ENCODE measurements at places on chromosomes 7 and 10. TPM values are rescaled to one million over a fixed set of nuclear protein-coding genes. Genes with fewer than 3 reads are reported as not detected.
A peak's percentile ranks its signal among the peaks of the same experiment; 100 is the strongest.

GRCh38 chr7:157472311-157473050 lies 135.7 kb downstream of the DNAJB6 start:
- DNase-seq: peak; percentile 35
- H3K36me3 ChIP-seq: no peaks in the 10 kb centered on the region
- H3K27me3 ChIP-seq: peaks cover 6% of the 10 kb centered on the region
- no peak overlapping the region for H3K27ac ChIP-seq
- H3K4me1 ChIP-seq: no peaks in the 10 kb centered on the region

MYOF gene
- total RNA-seq: 132 TPM

CRYGN gene
- not detected for total RNA-seq

GPR146 gene
- total RNA-seq: 40.0 TPM

SLC25A40 gene
- total RNA-seq: 32.2 TPM

PDE6C gene
- total RNA-seq: not detected

DNA sequence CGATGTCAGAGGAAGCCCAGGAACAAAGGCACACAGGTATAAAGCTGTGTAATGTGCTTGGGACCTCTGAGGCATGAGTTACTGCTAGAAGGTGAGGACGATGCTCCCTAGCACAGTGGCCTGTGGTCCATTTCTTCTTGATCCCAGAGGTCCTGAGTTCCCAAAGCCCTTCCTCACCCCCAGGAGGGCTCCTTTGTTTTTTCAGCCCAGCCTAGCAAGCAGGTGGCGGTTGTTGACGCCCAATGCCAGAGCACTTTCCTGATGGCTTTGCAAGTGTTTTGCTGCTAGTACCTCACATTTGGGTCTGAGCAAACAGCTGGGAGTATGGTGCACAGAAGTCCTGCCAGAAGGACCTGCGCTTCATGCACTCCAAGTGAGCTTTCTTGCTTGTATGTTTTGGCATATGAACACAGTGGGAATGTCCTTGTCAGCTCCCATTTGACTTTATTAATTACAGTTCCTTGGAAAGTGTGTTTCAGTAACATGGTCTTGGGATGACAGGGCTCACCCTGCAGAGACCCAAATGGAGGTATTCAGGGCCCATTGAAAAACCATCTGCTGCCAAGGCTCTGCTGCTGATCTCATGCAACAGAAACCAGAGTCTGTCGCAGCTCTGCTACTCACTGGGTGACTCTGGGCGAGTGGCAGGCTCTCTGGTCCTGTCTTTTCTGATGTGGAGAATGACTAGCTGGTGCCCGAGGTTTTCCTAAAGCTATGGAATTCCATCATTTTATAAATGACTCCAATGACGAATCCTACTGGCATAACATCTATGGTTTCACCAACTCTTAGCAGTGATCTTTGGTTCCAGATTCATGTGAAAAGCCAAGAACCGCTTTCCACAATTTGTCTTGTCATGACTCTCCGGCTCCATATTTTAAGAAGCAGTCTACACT lies 134.9 kb downstream of the ARID5B start:
- DNase-seq: no peak
- H3K4me1 ChIP-seq: peaks cover 19% of the 10 kb centered on the region
- no peaks in the 10 kb centered on the region for H3K36me3 ChIP-seq
- peak overlapping the region; percentile 70 for H3K27ac ChIP-seq
- H3K27me3 ChIP-seq: no peaks in the 10 kb centered on the region
- no peak overlapping the region for H3K4me3 ChIP-seq

- H3K4me3 ChIP-seq: no peak overlapping the region
- DNase-seq: no peak
- H3K36me3 ChIP-seq: no peaks in the 10 kb centered on the region
- peaks cover 8% of the 10 kb centered on the region for H3K4me1 ChIP-seq
- H3K27me3 ChIP-seq: no peaks in the 10 kb centered on the region
Observed at GRCh38 chr10:110836706-110837105, 35.0 kb upstream of the PDCD4 start.

- no peak for DNase-seq
- H3K27me3 ChIP-seq: no peaks in the 10 kb centered on the region
- no peak overlapping the region for H3K27ac ChIP-seq
- no peaks in the 10 kb centered on the region for H3K36me3 ChIP-seq
- H3K4me1 ChIP-seq: no peaks in the 10 kb centered on the region
Observed at GRCh38 chr10:120833222-120833928, 17.8 kb upstream of the WDR11 start.

DNA sequence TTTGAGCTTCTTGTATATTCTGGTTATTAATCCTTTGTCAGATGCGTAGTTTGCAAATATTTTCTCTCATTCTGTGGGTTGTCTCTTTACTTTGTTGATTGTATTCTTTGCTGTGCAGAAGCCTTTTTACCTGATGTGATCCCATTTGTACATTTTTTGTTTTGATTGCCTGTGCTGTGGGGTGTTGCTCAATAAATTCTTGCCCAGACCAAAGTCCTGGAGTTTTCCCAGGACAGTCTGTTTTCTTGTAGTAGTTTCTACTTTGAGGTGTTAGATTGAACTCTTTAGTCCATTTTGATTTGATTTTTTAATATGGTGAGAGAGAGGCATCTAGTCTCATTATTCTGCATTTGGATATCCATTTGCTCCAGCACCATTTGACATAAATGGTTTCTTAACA lies 588.7 kb upstream of the MBL2 start:
- H3K27ac ChIP-seq: no peak overlapping the region
- no peaks in the 10 kb centered on the region for H3K27me3 ChIP-seq
- DNase-seq: no peak
- no peaks in the 10 kb centered on the region for H3K36me3 ChIP-seq
- H3K4me3 ChIP-seq: no peak overlapping the region

- H3K36me3 ChIP-seq: no peaks in the 10 kb centered on the region
- no peak overlapping the region for H3K27ac ChIP-seq
- H3K4me3 ChIP-seq: no peak overlapping the region
- H3K4me1 ChIP-seq: no peaks in the 10 kb centered on the region
Observed at GRCh38 chr10:109474261-109474660, 449.1 kb downstream of the XPNPEP1 start.

- no peak for DNase-seq
- no peaks in the 10 kb centered on the region for H3K27me3 ChIP-seq
- H3K4me3 ChIP-seq: no peak overlapping the region
- H3K27ac ChIP-seq: no peak overlapping the region
- no peaks in the 10 kb centered on the region for H3K36me3 ChIP-seq
Observed at GRCh38 chr7:121182902-121183301, 145.9 kb upstream of the WNT16 start.

CNNM1 gene
- 0.69 TPM for total RNA-seq

DNA sequence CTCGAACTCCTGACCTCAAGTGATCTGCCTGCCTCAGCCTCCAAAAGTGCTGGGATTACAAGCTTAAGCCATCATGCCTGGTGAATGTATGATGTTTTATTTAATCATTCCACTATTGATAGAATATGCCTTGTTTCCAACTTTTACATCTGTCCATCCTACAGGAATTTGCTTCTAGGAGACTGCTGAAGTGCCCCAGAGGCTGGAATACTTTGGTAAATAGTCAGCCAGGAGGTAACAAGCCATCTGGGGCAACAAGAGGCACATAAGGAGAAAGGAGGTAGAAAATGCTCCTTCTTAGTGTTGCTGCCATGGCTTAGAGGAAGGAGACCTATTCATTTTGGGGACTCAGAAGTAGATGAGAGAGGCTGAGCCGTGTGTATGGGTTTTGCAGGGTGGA lies 14.8 kb downstream of the PLCE1 start:
- H3K27me3 ChIP-seq: no peaks in the 10 kb centered on the region
- H3K4me3 ChIP-seq: no peak overlapping the region
- H3K4me1 ChIP-seq: peaks cover 11% of the 10 kb centered on the region
- no peak for DNase-seq
- H3K27ac ChIP-seq: no peak overlapping the region
- no peaks in the 10 kb centered on the region for H3K36me3 ChIP-seq

DNA sequence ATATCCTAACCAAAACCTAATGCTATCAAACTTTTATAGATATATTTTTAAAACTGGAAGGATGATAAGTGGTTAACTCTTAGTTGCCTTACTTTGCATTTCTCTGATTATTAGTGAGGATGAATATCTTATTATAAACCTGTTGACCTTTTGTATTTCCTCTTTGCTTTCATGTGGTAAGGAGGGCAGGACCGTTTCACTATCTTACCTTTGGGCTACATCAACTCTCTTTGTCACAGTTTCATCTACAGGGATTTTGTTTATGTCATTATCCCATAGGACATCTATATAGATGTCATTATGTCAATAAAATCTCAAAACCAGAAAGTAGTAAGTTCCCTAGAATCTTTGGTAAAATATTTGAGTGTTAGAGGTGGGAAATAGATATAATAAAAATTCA lies 219.3 kb downstream of the THSD7A start:
- H3K27me3 ChIP-seq: no peaks in the 10 kb centered on the region
- H3K27ac ChIP-seq: no peak overlapping the region
- no peaks in the 10 kb centered on the region for H3K4me1 ChIP-seq
- no peak overlapping the region for H3K4me3 ChIP-seq
- DNase-seq: no peak

GRCh38 chr10:43595739-43596298 lies 10.4 kb upstream of the ZNF485 start:
- H3K36me3 ChIP-seq: no peaks in the 10 kb centered on the region
- DNase-seq: no peak
- no peak overlapping the region for H3K4me3 ChIP-seq
- no peaks in the 10 kb centered on the region for H3K27me3 ChIP-seq
- peaks cover 18% of the 10 kb centered on the region for H3K4me1 ChIP-seq
- H3K27ac ChIP-seq: no peak overlapping the region

GDF10 gene
- 16.8 TPM for total RNA-seq

- H3K27me3 ChIP-seq: peaks cover 96% of the 10 kb centered on the region
- DNase-seq: no peak
- H3K36me3 ChIP-seq: no peaks in the 10 kb centered on the region
- H3K4me1 ChIP-seq: peaks cover 26% of the 10 kb centered on the region
Observed at GRCh38 chr10:117134306-117135025, 3.6 kb downstream of the VAX1 start.

GRCh38 chr10:115831016-115831415 lies 442.0 kb downstream of the GFRA1 start:
- no peaks in the 10 kb centered on the region for H3K4me1 ChIP-seq
- H3K4me3 ChIP-seq: no peak overlapping the region
- DNase-seq: no peak
- H3K27ac ChIP-seq: no peak overlapping the region

DNA sequence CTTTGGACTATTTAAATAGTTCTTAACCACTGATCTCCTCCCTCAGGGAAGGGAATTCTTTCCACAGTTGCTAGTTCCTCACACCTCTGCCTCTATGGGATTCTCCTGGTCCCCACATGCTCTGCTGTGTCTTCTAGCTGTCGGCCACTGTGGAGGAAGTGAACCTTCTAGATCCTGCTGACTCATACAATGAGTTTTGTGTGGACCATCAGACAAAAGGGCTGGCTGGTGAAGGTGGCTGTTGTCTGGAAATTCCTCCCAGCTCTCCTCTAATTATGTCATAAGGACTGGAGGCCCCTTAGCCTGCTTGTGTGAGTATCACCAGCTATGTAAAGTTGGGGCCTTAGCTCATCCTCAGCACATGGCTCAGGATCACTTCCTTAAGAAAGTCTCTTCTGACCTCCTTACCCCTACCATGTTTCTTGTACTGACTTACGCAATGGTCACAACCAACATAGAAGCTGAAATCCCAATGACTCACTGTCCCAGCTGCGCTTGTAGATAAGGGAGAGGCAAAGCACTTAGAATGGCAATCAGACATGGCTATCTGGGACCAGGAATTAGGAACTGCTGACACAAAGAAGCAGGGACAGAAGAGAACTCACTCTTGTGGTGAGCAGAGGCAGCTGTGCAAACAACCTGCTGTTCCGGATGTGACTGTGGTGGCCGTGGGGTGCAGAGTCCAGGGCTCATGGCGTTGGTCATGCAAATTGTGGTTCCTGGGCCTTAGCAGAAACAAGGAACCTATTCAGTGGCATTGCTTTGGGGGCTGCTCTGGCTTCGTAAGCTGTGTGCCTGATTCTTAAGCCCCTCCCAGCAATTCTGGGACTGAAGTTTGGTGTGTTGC lies 2.5 kb upstream of the MACC1 start:
- H3K36me3 ChIP-seq: no peaks in the 10 kb centered on the region
- H3K4me1 ChIP-seq: peaks cover 25% of the 10 kb centered on the region
- DNase-seq: peak; percentile 79

MXI1 gene
- 34.7 TPM for total RNA-seq

DNA sequence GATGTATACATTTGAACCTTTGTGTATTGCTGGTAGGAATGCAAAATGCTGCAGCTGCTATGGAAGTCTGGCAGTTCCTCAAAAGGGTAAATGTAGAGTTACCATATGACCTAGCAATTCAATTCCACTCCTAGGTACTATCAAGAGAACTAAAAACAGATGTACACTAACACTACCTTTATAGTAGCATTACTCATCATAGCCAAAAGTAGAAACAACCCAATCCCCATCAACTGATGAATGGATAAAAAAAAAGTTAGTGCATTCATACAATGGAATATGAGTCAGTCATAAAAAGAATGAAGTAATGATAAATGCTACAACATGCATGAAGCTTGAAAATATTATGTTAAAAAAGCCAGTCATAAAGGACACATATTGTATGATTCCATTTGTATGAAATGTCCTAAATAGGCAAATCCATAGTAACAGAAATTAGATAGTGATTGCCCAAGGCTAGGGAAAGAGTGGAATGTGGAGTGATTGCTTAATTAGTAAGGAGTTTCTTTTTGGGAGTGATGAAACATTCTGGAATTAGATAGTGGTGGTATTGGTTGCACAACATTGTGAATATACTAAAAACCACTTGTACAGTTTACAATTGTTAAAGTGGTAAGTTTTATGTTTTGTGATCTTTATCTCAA lies 96.4 kb upstream of the AOAH start:
- DNase-seq: no peak
- no peak overlapping the region for H3K4me3 ChIP-seq
- no peaks in the 10 kb centered on the region for H3K27me3 ChIP-seq

FBXL13 gene
- 3.0 TPM for total RNA-seq

DNA sequence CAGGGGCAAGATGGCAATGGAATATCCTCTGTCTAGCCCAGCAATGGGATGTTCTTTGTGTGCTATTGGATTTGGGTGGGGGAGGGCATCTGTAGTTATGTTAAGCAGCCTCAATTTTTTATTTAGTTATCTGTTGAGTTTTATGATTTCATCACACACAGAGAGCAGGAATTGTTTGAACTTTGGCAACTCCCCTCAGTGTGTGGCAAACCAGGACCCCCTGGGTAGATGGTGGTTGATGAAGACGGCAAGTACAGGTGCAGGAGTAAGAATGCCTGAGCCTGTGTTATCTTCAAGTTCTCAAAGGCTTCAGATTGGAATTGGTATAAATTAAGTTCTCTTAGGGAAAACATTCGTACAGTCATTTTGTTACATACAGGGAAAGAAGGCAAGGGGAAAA lies 142.4 kb upstream of the SAMD8 start:
- no peaks in the 10 kb centered on the region for H3K36me3 ChIP-seq
- H3K27ac ChIP-seq: no peak overlapping the region
- H3K4me1 ChIP-seq: peaks cover 14% of the 10 kb centered on the region
